ENCODE measurements at places on chromosomes 12 and 14.

GRCh38 chr12:116401565-116401964 lies 124.1 kb upstream of the MED13L start:
- no peak for DNase-seq

DNA sequence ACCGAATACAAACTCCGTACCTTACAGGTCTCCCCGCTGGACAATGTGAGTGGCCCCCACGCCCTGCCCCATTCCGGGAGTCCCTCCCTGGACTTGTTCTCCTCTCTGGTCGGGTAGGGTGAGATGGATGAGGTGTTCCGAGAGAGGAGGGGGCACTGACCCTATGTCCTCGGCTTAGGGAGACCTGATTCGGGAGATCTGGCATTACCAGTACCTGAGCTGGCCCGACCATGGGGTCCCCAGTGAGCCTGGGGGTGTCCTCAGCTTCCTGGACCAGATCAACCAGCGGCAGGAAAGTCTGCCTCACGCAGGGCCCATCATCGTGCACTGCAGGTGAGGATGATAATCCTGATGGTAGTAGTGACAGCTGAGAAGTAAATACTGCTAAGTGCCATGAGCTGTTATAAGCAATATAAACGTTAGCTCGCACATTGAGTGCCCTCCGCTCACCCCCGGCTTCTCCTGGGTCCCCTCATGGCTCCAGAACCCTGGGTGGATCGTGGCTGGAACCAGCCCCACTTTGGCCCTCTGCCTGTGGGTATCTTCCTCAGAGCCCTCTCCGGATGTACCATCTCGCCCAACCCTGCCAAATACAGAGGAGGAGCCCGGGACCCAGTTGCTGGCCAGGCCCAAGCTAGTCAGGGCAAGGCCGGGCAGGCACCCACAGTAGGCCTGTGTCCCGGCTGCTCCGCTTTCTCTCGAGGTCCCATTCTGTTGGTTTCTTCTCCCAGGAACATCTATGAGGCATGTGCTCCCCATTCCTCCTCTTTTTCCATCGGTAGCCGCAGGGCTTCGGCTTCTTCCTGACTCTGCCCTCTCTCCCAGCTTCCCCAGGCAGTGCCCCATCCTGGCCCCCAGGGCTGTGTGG lies 6.8 kb downstream of the PTPN6 start:
- DNase-seq = no peak

DNA sequence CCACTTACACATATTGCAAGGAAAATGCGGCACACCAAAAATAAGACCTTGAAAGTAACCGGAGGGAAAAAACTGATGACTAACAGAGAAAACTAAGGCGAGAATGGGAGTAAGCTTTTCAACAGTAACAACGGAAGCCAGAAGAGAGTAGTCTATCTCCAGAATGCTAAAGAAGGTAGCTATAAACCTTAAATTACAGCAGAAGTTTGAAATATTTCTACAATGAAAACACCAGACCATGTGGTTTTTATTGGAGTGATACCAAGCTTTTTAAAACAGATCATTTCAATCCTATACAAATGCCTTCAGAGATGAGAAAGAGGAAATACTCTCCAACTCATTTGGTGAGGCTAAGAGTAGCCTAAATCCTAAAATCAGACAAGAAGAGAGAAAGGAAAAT lies 209.5 kb downstream of the ANO6 start:
- no peak for DNase-seq

DNA sequence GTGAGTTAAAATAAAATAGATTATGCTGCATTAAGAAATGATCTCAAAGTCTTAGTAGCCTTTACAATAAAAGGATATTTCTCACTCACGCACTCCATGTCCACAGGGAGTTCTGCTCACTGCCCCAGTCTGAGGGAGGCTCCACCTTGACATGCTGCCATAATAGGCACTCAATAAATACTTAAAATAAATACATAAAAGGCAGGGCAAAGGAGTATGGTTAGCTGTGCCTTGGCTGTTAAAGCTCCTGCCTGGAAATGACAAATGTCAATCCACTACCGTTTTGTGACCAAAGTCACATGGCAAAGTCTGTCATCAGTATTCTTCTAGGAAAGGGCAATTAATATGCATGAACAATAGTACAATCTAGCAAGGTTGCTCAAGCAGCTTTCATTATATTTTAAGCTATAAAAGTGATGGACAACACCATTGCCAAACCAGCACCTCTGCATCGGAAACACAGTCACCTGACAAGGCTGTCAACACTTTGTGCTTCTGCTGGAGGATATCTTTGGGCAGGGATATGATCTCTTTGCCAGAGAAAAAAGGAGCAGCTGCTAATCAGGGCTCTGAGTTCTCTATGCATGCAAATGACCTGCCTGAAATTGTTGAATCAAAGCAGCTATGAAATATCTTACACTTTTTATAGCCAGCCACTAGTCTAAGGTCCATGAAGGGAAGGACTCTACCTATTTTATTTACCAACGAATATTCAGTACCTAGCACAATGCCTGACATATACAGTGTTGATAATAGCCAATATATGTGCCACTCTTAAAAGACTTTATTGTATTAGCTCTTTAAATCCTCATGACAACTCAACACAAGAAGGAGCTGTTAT lies 90.1 kb downstream of the PTPRR start:
- no peak for DNase-seq

GRCh38 chr12:126734710-126735109 lies 1532.3 kb upstream of the TMEM132C start:
- no peak for DNase-seq
